Glutamatergic neuron (in vitro differentiated cells): ENCODE measurements at places on chromosomes 4 and X.

DNA sequence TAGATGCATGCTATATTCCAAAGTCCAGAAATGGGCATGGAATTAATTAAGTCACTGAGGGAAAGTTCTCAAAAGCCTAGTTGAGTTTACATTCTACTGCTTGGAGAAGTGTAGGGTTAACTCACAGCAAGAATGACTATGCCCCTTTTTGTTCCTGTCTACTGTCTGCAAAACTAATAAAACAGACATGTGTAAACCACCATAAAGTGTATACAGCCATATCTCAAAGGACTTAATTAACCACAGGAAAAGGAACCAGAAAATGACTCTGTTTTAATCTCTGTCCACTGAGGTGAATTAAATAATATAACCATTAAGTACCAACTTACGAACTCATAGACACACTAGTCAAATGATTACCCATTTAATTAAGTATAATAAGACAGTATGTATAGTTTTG, 84.9 kb downstream of the PRDM5 start:
- DNase-seq, result no peak

DNA sequence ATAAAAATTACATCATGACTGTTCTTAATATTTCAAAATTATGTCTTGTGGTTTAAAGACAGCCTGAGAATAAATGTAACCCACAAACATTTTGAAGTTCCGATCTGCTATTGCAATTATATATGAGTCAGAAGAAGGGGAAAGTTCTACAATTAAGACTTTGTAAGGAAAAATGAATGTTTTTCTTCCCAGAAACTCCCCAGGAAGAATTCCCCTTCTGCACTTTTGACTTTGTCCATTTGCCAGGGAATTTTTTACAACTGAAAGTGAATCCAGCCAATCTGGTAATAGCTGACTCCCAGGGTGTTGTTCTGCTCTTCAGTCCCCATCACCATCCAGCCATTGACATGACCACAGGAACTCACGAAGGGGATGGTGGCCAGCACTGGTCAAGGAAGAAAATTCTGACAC, 61.6 kb upstream of the NOCT start:
- DNase-seq, result no peak

- DNase-seq, result no peak
Observed at GRCh38 chrX:82721891-82722290, 786.2 kb upstream of the POU3F4 start.

DNA sequence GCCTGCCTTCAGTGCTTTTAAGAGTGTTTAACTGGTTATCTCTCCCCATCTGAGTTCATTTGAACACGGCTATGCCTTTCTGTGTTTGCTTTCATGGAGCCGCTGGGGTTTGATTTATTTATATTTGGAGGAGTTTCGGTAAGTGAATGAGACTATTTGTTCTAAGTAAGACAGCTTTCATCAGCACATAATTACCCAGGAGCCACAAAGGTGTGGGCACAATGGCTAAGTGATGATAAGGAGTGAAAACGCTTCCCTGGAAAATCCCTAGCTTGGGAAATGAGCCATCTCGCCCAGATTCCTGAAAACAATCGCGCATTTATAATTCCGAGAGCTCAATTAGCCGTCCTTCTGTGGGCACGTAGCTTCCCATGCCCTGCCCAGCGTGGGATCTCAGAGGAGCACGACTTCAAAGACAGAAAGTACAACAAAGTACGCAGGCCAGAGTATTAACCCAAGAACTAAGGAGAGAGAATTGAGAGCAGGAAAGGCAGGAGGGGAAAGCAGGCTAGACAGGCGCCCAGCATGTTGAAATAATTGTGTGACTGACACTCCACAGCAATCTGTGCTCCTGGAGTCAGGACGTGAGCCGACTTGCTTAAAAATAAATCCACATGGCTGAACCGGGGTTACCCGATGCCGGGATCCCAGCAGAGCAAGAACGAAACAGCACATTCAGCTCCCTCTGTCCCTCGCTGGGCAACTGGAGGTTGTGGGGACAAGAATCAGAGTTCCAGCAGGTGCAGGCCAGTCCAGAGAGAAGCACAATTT, 99.0 kb downstream of the DHRSX start:
- no peak for DNase-seq

DNA sequence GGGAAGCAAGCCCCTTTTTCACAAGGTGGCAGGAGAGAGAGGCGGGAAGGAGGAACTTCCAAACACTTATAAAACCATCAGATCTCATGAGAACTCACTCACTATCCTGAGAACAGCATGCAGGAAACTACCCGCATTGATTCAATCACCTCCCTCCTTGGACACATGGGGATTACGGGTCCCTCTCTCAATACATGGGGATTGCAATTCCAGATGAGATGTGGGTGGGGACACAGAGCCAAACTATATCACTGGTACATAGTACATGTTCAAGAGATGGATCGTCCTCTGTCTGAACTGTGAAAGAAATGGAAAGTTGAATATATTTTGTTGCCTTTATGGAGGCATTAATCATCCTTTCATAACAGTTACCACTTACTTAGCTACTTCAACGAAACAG, 12.8 kb downstream of the EREG start:
- DNase-seq, result no peak

GRCh38 chrX:147891896-147892295, 19.8 kb upstream of the FMR1 start:
- no peak for DNase-seq

DNA sequence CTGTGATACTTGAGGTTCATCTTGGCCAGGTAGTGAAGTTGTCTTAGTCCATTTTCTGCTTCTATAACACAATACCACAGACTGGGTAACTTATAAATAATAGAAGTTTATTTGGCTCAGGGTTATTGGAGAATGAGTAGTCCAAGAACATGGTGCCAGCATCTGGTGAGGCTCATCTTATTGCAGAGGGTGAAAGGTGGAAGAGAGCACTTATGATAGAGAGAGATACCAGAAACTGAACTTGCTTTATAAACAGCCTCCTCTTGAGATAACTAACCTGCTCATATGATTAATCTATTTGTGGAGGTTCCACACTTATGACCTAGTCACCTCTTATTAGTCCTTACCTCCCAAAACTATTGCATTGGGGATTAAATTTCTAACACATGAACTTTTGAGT, 1.6 kb downstream of the C4orf51 start:
- DNase-seq, result no peak

- DNase-seq, result no peak
Observed at GRCh38 chr4:167785523-167785922, 306.8 kb upstream of the ANXA10 start.

DNA sequence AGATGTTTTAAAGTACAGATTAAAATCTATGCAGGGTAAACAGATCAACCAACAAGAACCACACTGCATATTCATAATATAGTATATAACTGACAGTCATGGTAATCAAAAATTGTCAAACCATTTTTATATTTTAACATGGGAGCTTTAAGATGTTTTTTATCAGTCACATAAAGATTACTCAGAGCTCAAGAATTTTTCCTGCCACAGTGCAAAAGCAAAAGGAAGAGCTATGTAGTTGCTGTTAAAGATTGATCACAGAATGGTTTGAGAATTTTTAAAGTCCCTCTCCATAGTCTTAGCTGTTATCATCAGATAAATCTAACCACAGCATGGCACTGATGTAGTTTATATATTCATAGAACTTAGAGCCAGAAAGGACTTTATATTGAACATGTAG, 8.5 kb downstream of the RAB9B start:
- DNase-seq, result no peak

GRCh38 chr4:77284036-77284435, 127.0 kb downstream of the CCNG2 start:
- DNase-seq, result no peak

DNA sequence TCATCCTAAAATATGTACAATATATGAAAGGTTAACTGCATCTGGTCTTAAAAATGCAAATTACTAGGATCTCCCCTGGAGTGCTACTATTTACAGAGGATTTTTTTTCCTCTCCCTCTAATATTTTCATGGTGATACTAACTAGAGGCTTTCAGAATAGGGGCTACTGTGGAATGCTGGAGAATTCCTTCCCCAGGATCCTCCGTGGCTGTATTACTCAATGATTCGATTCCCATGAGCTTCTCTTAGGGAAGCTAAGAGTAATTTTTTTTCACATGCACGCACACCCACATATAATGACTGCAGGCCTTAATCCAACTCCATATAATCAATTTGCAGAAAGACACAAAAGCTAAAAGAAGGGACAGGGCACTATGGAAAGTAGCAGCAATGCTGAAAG, 184.7 kb downstream of the ARHGAP6 start:
- no peak for DNase-seq

- no peak for DNase-seq
Observed at GRCh38 chrX:17595456-17596035, 141.7 kb upstream of the SCML1 start.

- DNase-seq, result no peak
Observed at GRCh38 chr4:113539408-113539807, 222.1 kb downstream of the CAMK2D start.

DNA sequence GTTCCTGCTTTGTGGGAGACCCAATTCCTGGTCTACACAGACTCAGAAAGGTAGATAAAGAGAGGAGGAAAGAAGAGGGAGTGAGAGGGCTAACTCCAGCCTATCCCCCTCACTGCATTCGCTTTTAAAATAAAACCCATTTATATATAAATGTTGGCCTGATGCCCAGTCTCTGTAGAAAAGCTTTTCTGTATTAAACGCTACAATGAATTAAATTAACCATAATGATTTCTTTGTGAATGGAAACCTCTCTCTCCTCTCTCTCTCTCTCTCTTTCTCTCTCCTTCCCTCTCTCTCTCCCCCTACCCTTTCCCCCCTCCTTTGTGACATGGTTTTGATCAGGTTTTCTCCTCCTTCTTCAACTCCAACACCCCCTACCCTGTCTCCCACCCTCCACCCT, 34.8 kb downstream of the PJA1 start:
- DNase-seq, result no peak

DNA sequence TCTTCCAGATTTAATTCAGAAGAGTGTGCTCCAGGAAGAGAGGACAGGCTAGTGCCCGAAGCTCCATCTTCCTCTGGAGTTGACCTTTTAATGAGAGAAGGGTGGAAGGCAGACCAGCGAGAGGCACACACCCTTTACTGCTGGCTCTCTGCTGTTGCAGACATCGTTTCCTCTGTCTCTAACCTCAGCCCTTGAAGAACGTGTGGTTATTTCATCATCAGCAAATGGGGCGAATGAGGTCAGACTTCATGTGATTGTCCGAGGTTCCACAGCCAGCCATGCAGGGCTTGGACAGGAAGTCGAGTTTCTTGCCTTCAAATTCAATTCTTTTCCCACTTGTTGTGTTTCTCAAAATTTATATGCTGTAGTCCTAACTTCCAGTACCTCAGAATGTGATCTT, 155.2 kb upstream of the MSX1 start:
- DNase-seq, result no peak

DNA sequence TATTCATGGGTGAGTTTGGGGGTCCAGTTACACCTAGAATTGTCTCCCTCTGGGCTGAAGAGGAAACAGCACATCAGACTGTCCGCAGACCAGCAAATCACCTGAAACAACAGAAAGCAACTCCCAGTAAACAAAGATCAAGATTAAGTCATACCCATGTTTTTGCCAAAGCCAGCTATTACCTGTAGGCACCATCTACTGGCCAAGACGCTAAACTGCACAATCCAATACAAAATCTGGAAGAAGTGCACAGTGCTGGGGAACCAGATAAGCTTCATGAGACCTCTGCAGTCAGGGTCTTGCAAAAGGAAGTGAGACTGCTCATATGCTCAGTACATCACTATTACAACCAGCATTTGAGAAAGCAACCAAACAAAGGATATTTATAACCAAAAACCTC, 157.5 kb upstream of the ITM2A start:
- no peak for DNase-seq
